Renal cortex interstitium (tissue), 15 donors: ENCODE measurements at places on chromosomes 12 and 14.

DNA sequence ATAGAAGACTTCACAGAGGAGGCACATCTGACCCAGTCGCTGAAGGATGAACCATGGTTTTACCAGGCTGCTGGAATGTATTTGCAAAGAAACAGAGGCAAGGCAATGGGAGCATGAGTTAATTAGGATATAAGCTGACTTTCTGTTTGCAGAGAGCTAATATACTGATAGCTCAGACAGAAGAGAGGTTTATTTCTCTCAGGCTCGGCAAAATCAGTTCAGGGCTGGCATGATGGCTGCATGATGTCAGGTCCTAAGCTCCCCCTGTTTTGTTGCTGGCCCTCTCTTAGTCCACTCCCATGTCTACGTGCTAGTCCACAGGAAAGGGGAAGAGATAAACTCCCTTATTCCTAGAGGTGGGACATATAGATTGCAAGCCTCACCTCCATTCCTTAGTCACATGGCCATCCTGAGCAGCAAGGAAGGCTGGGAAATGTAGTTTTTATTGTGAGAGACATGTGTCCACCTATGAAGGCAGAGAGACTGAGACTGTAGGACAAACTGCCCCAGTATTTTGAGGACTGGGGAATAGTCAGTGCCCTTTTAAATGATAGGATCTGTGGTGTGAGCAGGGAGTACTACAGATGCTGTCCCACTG is 224.5 kb downstream of the VRK1 start:
- no peak for DNase-seq

DNA sequence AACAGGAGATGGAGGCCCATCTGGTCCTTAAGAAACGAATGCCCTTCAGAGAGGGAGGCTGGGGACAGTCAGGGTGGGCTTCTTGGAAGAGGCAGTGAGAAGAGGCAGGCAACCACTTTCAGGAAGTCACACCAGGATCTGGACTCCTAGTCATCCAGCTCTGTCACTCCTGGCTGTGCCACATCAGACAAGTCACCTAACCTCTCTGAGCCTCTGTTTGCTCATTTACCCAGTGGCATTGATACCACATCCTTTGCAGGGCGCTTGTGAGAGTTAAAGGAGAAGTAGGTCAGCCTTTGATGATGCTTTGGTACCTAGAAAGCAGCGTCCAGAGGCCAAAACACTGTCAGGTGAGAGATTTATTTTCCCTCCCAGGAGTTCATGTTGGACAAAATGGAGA is 11.1 kb downstream of the CCDC197 start:
- no peak for DNase-seq

GRCh38 chr14:105389534-105389933 is 8.8 kb upstream of the TEX22 start:
- no peak for DNase-seq

DNA sequence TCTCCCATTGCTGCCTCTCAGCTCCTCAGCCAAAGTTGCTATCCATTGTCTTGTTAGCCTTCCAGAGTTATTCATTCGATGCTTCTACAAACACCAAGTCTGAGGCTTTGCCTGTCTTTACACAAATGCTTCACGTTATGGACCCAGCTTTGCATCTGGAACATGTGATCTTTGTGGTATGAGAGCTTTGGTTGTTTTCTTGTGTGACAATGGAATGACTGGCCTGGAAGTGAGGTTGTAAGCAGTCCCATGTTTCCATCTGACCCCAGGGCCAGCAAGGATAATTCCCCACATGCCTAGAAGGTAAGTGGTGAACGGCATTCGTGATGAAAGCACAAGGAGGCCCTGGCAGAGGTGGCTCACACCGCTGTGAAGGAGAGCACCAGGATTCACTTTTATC is 866.7 kb upstream of the TMEM132C start:
- no peak for DNase-seq

DNA sequence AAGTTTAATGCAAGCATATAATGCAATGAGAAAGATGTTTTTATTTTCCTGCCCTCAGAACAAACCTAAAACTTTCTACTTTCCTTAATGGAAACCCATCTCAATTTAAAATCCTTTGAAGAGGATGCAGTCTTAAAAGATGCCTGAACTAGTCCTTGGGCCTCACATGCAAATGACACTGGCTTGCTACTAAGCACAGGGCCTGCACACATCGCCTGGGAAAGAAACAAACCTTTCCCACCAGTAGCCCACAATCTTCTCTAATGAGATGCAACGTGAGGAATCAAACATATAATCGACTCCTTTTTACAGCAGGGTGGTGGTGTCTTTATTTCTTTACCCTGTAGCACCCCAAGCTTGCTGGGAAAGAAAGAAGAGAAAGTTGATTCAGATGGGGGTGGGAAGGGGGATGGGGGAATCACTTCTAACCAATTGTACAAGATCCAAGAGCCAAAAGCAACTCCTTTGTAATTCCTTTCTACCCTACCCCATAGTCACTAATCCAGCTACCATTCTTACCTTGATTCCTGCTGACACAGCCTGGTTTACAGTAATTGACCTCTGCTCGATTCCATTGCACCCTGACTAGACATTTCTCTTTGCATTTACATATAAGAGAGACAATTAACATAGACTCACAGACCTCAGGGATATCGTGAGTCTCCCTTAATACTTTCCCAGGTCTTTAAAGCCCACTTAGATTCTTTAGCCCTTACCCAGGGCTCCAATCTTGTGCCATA is 69.5 kb upstream of the FERMT2 start:
- DNase-seq = no peak

DNA sequence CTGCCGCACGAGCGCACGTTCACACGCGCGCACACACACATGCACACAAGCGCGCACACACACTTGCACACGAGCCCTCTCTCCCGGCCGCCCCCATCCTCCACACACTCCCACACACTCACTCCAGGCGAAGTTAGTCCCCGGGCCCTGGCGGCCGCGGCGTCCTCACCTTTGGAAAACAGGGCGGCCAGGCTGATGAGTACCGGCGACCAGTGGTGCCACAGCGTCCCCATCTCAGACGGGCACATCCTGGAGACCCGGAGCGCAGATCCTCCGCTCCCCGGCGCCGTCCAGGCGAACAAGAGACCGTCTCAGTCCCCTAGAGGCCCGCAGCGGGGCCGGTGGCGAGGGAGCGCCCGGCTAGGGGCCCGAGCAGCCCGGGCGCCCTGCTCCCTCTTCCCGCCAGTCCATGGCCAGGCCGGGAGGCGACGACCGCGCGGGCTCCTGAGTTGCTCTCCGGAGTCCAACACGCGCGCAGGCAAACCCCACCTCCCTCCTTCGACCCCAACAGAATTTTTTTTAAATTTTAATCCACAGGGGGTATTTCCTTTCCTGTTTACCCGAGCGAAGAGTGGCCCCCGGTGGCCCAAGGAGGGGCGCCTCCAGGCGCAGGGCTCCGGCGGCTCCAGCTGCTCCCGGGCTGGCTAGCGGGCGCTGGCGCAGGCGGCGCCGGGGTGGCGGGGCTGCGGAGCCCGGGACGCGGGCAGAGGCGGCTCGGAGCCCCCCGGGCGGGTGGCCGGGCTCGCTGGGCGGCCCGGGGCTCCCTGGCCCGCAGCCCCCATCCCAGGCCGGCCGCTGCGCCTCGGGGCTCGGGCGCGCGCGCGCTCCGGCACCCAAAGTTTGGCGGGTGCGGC is 506 bp downstream of the TMEM132D start:
- peak; percentile 15 for DNase-seq

DNA sequence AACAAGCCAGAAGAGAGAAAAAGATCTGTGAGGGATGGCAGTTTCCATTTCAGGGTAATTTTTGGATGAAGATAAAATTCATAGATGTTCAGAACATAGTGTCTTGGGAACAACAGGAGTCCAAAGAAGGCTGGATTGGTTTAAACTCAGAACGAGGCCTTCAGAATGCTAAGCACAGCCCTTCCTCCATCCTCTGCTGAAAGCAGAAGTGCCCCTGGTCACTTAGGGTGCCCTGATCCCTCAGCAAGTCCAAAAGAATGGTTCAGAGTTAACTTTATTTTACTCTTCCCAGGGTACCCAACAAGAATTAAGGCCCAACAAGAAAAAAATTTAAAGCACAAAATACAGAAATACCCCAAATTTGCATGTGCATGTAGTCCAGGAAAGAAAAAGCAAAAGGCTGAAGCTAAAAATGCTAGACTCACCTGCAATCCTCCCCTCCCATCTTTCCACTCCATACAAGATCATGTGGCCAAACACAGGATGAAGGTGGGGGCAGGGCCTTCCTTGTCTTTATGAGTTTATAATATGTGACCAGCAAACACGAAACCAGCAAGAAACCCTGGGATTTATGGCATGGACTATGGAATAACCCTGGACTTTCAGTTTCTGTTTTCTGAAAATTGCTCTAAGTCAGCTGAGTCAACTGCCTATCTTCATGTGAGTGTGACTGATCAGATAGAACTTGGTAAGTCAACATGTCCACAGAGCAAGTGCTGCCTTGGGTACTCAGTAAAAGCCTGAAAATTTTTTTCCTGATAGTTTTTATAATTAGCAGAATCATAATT is 21.2 kb downstream of the MAX start:
- no peak for DNase-seq
